Fibroblast of mammary gland (primary cell): ENCODE measurements at places on chromosomes 12 and 14.

- no peak for DNase-seq
These were observed 9.3 kb upstream of the C12orf43 start for GRCh38 chr12:121025442-121026226.

DNA sequence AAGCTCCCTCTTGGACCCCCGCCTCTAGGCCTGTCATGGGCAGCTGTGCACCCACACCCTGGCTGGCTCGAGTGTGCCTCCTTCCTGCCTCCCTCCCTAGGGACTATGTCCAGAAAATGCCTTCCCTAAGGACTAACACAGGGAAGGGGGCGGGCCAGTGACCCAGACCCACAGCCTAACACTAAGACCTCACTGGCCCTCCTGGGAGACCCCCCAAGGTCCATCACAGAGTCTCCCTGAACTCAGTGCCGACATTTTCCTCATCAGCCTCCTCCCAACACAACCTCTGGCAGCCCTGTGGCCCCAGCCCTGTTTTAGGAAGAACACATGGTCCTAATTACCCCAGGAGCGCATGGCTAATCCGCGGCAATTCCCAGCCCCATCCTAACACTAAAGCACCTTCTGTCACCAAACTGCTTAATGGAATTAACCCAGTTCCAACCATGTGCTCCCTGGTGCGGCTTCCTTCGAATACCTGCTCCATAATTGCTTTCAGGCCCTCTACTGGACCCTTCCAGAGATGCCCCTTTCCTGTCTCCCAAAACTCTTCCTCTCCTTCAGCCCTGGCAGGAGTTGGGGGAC lies 5.6 kb downstream of the MSI1 start:
- DNase-seq: no peak

DNA sequence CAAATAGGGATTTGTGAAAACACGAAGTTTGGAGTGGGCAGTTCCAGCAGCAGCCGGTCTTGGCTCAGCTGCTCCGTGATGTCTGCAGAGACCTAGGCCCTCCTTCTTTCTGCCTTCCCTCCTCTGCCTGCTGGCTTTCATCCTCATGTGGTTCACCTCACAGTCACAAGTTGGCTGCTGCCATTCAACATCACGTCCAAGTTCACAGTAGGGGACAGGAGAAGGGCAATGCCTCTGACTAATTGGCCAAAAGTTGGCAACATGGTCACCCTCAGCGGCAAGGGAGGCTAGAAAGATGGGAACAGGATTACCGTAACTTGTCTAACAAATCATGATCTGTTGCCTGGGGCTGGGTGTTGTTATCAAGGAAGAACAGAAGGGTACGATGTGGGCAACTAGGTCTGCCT lies 7.8 kb upstream of the CACNA2D4 start:
- DNase-seq: no peak

DNA sequence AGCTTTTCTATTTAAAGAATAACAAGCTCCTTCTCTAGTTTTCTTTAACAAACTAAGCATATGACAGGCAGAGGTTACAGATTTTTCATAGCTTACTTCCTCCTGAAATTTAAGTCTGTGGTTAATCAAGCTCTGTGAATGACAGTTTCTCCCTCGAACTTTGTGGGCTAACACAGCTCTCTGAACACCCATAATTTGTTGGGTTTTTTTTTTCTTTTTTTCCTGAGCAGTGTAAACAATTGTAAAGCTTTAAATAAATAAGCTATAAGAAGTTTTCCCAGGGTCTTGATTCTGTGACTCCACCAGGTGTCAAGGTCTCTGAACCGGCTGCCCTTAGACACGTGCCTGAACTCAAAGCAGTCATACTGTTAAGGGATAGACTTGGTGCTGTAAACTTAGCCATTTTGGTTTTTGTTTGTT lies 128.1 kb upstream of the AMIGO2 start:
- DNase-seq: no peak

DNA sequence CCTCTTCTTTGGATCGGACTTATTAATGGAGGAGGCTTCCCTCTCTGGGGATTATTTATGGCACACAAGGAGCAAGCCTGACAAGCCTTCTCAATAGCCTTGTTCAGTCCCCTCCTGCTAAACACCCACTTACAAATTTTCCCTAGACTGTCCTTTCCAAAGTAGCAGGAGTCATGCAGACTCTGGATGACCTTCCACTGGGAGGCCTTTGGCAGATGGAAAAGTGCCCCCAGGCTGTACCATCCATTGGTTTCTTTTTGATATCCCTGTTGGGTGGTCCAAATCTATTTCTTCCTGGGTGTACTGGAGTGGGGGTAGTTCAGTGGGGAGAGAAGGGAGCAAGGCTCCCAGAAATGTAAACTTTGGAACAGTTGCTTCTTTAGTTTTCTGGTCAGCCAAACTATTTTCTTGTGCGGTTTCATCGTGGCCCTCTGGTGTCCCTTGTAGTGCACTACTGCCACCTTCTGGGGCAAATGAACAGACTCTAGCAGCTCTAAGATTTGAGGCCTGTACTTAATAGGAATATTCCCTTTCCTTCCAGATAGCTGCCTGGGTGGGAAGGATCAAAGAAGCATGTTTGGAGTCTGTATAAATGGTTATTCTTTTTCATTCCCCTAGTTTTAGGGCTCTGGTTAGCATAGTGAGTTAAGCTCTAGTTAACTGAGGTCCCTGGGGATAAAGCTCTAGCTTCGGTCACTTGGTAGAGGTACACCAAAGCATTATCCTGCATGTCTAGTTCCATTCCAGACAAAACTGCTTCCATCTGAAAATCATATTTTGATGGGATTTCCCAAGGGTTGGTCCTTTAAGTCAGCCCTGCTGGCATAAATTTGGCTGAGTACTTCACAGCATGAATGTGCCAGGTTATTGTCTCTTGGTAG lies 409.5 kb downstream of the SLC6A15 start:
- DNase-seq: peak; percentile 78

- peak; percentile 16 for DNase-seq
These were observed 84.2 kb upstream of the LRIG3 start for GRCh38 chr12:59004456-59004855.

DNA sequence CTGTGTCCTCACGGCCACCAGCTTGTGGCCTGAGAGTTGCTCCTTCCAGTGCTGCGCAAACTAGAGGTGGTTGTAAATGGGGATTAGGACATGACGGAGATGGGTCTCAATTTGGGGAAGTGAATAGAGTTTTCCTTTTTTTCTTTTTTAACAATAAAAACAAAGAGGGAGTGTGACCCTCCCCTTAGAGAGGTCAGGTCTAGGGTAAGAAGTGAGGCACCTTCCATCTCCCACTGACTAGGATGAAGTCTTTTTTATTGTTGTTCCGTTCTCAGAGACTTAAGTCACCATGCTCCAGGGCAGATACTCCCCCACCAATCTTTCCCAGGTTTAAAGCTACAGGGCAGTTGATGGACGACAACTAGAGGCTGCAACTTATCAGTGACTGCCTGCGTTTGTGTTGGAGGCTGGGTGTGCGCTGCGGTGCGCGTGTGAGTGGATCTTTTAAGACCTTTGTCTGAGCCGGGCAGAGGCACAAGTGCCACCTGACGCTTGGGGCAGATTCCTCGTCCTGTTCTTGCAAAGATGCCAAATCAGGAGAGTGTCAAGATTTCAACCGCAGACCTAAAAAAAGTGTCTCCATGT lies 2.1 kb upstream of the GSC start:
- DNase-seq: no peak

DNA sequence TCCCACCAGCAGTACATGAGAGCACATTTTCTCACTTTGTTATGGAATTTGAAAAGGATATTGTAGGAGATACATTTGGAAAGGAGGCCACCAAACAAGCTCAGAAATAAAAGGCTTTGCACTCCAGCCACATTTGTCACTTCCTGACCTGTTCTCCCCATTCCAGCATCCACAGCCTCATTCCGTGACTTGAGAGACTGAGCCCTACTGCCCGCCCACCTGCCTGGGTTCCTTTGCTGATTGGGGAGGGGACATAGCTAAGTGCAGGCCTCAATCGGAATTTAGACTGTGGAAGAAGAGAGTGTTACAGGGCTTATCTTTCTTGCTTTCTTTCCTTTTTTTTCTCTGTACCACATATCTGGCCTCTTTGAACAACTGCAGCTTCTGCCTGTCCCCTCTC lies 735.4 kb upstream of the TMEM132C start:
- DNase-seq: no peak

DNA sequence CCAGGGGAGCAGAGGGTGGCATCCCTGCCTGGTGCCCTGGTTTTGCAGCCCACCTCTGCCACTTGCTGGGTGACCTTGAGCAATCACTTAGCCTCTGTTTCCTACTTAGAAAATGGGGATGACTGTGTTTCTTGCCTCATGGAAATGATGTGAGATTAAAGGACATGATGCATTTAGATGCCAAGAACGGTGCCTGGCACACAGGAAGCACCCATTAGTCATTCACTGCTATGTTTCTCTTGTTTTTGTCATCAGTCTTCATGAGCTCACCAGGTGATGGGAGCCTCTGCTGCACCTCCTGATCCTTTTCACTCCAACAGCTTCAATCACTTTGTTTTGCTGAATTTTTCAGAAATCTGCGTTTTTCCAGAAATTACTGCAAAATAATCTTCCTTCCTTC lies 23.6 kb upstream of the ATF1 start:
- peak; percentile 40 for DNase-seq

DNA sequence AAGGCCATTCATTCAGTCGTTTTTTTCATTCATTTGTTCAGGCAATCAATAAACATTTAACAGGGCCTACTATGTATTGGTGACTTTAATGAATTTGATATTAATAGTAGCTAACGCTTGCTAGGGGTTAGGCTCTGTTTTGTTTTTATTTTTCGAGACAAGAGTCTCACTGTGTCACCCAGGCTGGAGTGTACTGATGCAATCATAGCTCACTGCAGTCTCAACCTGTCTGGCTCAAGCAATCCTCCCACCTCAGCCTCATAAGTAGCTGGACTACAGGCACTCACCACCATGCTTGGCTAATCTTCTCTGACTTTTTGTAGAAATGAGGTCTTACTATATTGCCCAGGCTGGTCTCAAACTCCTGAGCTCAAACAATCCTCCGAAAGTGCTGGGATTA lies 25.6 kb upstream of the MED13L start:
- DNase-seq: no peak

DNA sequence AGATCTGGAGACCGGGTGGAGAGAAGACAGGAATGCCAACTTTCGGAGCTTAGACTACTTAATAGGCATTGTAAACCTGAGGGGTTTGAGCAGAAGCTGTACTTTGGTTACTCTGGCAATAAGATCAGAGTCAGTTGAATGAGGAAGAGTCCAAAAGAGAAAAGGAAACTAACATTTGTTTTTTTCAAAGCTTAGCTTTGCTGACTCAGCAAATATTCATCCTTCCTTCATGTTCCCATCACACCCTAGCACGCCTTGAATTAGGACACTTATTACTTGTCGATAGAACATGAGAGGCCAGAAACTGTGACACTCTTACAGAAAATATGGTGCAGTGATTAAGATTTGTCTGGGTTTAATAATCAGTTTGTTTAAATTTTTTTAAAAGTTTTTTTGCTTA lies 266.9 kb upstream of the ATP2B1 start:
- DNase-seq: no peak

DNA sequence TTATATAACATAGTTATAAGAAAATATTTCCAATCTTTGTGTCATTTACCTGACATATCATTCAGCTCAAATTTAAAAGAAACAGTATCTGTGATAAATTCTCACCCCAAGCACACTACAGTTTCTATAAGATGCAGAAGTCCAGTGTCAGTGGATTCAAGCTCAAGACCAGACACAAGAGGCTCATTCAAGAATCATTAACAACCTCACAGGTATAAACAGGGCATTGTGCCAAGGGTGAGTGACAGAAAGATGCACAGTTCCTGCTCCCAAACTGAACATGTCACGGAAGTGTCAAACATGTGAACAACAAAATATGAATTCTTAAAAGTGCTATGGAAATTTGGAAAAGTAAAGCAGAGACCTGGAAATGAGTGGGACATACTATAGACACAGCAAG lies 12.8 kb downstream of the ATP2B1 start:
- DNase-seq: no peak

- no peak for DNase-seq
These were observed 311.9 kb downstream of the CACNA1C start for GRCh38 chr12:2364631-2365051.

GRCh38 chr14:83744891-83745290 lies 1785.1 kb upstream of the FLRT2 start:
- DNase-seq: peak; percentile 7

DNA sequence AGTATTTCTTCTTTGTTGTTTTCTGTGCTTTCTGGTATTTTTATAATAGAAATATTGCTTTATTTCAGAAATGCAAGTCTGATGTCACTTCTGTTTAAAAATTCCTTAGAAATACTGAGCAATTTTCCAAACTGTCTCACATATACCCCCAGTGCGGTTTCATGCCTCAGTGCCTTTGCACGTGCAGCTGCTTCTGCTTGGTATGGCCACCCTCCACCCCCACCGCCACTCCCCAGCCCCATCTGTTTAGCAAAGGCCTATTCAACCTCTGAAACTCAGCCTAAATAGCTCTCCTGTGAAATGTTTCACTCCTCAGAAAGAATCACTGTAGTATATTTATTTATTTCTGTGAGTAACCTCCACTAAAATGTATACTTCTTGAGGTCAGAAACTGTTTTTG lies 52.3 kb downstream of the PPM1H start:
- no peak for DNase-seq

GRCh38 chr12:92650228-92650822 lies 52.5 kb upstream of the PLEKHG7 start:
- DNase-seq: no peak

DNA sequence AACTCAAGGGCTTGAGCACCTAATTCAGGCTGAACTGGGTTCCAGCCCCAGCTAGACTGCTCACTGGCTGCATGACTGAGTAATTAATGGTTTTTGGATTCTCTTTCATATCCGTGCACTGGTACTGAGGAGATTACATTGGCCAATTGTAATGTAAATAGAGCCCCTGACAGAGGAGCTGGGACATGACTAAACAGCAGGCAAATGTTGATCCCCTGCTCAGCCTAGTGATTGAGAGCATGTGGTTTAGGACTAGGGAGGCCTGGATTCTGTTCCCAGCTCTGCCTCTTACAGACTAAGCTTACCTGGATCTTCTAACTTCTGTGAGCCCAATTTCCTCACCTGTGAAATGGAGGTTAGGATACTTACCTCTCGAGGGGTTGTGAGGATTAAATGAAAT lies 204.3 kb downstream of the ESR2 start:
- no peak for DNase-seq

DNA sequence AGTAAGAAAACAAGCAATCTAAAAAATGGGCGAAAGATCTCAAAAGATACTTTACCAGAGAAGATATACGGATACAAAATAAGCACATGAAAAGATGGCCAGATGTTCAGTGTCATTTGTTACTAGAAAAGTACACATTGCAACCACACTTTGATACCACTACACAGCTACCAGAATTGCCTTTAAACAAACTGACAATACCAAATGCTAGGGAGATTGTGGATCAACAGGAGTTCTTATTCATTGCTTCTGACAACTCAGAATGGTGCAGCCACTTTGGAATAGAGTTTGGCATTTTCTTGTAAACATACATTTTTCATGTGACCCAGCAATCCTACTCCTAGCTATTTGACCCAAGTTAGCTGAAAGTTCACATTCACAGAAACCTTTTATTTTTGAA lies 136.3 kb downstream of the FUT8 start:
- no peak for DNase-seq

DNA sequence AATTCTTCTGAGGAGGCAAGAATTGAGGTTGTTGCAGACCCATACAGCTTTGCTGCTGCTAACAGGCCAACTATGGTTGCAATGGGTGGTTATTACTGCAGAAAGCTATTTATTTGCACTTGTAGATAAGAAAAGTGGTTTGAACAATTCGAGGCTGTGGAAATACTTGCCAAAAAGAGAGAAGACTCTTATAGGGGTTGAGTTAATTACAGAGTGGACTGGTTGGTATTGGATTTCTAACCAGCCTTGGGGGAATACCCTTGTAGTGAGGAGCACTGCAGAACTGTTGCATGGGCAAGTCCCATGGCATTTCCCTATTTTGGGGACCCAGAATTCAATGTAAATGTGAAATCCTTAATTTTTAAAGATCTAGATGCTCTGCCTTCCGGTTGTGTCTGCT lies 120.5 kb downstream of the KCNMB4 start:
- DNase-seq: no peak
